ENCODE measurements at places on chromosomes 2 and 18. TPM values are rescaled to one million over a fixed set of nuclear protein-coding genes. Genes with fewer than 3 reads are reported as not detected.
A peak's percentile ranks its signal among the peaks of the same experiment; 100 is the strongest.

DSC3 gene
- 0.61 TPM for total RNA-seq

UGT1A8 gene
- not detected for total RNA-seq

CCT4 gene
- 360 TPM for total RNA-seq

GPR39 gene
- total RNA-seq: 0.50 TPM

CDK5R2 gene
- total RNA-seq: 0.11 TPM

DNA sequence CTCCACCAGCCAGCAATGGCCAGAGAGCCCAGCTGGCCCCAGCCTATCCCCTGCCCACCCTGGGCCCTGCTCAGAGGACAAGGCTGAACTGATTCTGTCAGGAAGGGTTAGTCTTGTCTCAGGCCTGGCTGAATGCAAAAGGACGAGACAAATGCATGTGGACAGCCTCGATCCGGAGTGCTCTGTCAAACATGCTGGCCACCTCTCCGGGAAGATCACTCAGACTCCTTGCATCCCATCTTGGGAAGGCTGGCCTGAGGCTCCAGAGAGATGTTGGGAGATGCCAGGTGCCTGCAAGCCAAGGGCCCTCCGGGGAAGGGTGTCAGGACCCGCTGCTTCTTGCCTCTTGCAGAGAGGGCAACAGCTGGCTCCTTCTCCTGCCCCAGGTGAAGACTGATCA is 20.2 kb upstream of the C1QL2 start:
- peaks cover 7% of the 10 kb centered on the region for H3K36me3 ChIP-seq
- DNase-seq: no peak
- no peak overlapping the region for H3K4me3 ChIP-seq
- no peaks in the 10 kb centered on the region for H3K4me1 ChIP-seq
- no peaks in the 10 kb centered on the region for H3K27me3 ChIP-seq

GRCh38 chr2:216519154-216519762 is 20.6 kb downstream of the RPL37A start:
- H3K27me3 ChIP-seq: no peaks in the 10 kb centered on the region
- peaks cover 19% of the 10 kb centered on the region for H3K36me3 ChIP-seq
- no peak for DNase-seq
- no peak overlapping the region for H3K27ac ChIP-seq
- H3K4me3 ChIP-seq: no peak overlapping the region
- no peaks in the 10 kb centered on the region for H3K4me1 ChIP-seq

GRCh38 chr18:78892177-78892576 is 87.4 kb upstream of the SALL3 start:
- H3K36me3 ChIP-seq: peaks cover 16% of the 10 kb centered on the region
- no peak overlapping the region for H3K4me3 ChIP-seq
- no peak for DNase-seq
- no peak overlapping the region for H3K27ac ChIP-seq
- H3K4me1 ChIP-seq: no peaks in the 10 kb centered on the region

GRCh38 chr2:20023688-20024087 is 11.2 kb upstream of the MATN3 start:
- H3K4me1 ChIP-seq: no peaks in the 10 kb centered on the region
- DNase-seq: no peak
- no peak overlapping the region for H3K4me3 ChIP-seq
- no peaks in the 10 kb centered on the region for H3K27me3 ChIP-seq
- H3K27ac ChIP-seq: no peak overlapping the region

- no peaks in the 10 kb centered on the region for H3K27me3 ChIP-seq
- DNase-seq: peak; percentile 61
- no peak overlapping the region for H3K4me3 ChIP-seq
- H3K27ac ChIP-seq: no peak overlapping the region
- no peaks in the 10 kb centered on the region for H3K4me1 ChIP-seq
These were observed 55.6 kb upstream of the DLGAP1 start for GRCh38 chr18:4510711-4511110.

DNA sequence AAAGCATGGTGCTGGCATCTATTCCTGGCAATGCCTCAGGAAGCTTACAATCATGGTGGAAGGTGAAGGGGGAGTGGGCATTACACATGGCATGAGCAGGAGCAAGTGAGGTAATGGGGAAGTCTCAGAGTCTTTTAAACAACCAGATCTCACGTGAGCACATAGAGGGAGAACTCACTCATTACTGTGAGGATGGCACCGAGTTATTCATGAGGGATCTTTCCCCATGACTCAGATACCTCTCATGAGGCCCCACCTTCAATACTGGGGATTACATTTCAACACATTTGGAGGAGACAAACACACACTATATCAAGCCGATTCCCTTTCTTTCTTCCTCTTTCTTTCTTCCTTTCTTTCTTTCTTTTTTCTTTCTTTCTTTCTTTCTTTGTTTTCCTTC is 47.9 kb upstream of the FANCL start:
- H3K27ac ChIP-seq: no peak overlapping the region
- H3K36me3 ChIP-seq: no peaks in the 10 kb centered on the region
- no peak overlapping the region for H3K4me3 ChIP-seq

DNA sequence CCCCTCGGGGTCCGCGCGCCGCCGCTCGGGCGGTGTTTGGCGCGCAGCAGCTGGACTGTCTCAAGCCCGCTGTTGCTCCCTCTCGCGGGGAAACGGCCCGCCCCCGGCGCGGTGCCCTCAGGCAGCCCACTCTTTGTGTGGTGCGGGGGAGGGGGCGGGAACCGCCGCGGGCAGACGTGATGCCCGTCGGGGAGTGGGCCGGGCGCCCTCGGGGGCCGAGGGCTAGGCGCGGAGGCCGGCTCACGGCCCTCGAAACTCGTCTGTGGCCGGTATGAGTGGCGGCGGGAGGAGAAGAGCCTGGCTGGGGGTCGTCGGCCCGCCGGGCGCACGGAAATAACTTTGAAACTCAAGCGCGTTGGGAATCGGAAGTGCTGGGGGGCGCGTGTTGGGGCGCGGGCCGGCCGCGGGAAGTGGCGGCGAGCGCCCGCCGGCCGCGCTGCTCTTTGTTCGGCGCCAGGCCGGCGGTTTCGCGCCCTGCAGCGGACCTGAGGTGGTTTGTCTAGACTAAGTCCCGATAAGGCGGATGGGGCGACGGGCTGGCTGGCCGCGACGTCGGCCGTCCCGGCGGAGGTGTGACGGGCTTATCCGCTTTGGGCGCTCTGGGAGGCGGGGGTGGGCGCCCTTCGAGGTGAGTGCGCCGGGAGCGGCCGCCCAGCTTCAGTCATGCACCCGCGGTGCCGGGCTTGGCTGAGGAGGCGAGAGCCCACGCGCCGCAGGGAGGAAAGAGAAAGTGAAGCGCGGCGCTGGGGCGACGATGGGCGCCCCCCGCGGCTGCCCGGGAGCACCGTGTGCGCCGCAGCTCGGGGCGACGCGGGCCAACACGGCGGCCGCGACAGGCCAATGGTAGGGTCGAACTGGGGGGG is 679 bp downstream of the PTMA start:
- peak overlapping the region; percentile 99 for H3K4me3 ChIP-seq
- H3K27ac ChIP-seq: no peak overlapping the region
- H3K4me1 ChIP-seq: no peaks in the 10 kb centered on the region
- H3K36me3 ChIP-seq: peaks cover 45% of the 10 kb centered on the region
- H3K27me3 ChIP-seq: no peaks in the 10 kb centered on the region

GRCh38 chr2:211816754-211817153 is 721.8 kb downstream of the ERBB4 start:
- no peak for DNase-seq
- H3K4me3 ChIP-seq: no peak overlapping the region
- no peaks in the 10 kb centered on the region for H3K4me1 ChIP-seq
- no peaks in the 10 kb centered on the region for H3K27me3 ChIP-seq
- H3K27ac ChIP-seq: no peak overlapping the region
- H3K36me3 ChIP-seq: no peaks in the 10 kb centered on the region

DNA sequence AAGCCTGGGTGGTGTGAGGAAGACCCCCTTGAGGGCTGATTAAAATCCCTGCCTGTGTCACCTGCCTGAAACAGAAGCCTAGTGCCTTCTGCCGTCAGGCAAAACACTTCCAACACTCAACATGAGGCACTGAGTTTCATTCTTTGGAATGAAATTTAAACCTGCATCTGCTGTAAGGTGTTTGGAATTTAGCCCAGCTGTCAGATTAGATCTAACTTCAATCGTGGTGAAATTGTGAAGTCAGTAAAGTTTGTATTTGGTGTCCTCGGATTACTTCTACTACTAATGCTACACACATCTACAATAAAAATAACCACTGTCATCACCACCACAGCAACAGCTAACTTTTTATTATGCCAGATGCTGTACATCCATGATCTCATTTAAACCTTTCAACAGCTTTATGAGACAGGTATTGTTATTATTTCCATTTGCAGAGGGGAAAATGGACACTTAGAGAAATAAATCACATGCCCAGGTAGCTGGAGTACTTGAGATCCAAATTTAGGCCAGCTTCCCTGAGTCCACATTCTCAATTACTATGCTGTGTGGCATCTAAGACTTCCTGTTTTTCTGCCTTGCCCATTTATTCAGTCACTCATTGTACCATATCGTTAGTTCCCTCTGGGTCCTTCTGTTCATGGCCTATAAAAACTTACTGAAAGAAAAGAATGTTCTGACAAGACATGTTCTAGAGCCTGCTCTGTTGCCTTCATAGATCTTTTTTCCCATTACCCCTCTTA is 98.2 kb upstream of the GCFC2 start:
- no peak overlapping the region for H3K4me3 ChIP-seq
- H3K27ac ChIP-seq: no peak overlapping the region
- H3K27me3 ChIP-seq: no peaks in the 10 kb centered on the region
- H3K4me1 ChIP-seq: no peaks in the 10 kb centered on the region
- no peaks in the 10 kb centered on the region for H3K36me3 ChIP-seq

GRCh38 chr18:58247363-58247834 is 203.4 kb downstream of the NEDD4L start:
- no peak overlapping the region for H3K27ac ChIP-seq
- no peak overlapping the region for H3K4me3 ChIP-seq
- H3K27me3 ChIP-seq: no peaks in the 10 kb centered on the region

- DNase-seq: no peak
- no peaks in the 10 kb centered on the region for H3K27me3 ChIP-seq
- H3K36me3 ChIP-seq: no peaks in the 10 kb centered on the region
- H3K4me1 ChIP-seq: no peaks in the 10 kb centered on the region
- no peak overlapping the region for H3K4me3 ChIP-seq
These were observed 126.9 kb downstream of the PRKRA start for GRCh38 chr2:178324077-178324476.

DNA sequence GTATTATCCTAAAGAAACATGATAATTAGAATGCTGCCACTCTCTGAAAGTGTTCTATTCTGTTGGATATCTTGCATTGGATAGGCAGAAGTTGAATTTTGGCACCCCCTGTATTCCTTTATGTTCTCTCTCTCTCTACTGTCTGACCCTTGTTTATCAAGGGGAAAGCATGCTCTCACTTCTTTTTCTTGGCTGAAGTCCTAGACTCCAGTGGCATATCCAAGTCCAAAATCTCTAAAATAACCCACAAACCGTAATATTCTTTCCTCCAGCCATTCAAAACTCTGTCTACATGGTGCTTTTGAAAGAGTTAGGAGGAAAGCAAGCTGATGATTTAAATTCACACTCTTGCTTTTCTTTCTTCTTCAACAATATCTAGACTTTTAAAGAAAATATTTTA is 669.7 kb downstream of the TDRD15 start:
- no peak overlapping the region for H3K4me3 ChIP-seq
- DNase-seq: no peak
- no peaks in the 10 kb centered on the region for H3K4me1 ChIP-seq
- no peaks in the 10 kb centered on the region for H3K27me3 ChIP-seq
- H3K27ac ChIP-seq: no peak overlapping the region

DNA sequence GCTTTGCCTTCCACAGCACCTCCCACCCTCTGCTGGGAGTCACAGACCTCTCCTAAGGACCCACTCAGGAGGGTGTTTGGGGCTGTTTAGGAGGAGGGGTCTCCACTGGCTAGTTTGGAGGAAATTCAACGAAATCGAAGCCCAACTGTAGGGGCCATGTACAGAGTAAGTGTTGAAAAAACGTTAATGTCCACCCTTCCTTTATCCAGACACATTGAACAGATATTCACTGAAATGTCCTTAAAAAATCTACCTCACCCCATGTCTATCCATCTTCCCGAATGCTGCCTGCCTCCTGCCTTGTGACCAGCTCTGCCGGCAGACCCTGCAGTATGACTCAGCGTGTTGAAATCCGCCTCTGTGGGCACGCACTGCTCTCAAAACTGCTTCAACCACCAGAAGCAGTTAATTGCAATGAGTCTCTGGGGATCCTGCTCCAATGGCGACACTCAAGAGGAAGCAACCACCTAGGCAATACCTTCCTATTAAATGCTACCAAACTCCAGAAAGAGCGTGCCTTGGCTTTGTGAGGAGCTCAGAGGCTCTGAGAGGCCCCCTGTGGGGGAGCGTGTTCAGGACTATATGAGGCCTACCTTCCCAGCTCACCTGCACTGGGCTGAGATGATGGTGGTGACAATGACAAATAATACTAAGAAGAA is 61.4 kb upstream of the RTN4 start:
- H3K27ac ChIP-seq: no peak overlapping the region
- no peaks in the 10 kb centered on the region for H3K27me3 ChIP-seq
- peak; percentile 70 for DNase-seq
- no peaks in the 10 kb centered on the region for H3K36me3 ChIP-seq
- no peak overlapping the region for H3K4me3 ChIP-seq

DNA sequence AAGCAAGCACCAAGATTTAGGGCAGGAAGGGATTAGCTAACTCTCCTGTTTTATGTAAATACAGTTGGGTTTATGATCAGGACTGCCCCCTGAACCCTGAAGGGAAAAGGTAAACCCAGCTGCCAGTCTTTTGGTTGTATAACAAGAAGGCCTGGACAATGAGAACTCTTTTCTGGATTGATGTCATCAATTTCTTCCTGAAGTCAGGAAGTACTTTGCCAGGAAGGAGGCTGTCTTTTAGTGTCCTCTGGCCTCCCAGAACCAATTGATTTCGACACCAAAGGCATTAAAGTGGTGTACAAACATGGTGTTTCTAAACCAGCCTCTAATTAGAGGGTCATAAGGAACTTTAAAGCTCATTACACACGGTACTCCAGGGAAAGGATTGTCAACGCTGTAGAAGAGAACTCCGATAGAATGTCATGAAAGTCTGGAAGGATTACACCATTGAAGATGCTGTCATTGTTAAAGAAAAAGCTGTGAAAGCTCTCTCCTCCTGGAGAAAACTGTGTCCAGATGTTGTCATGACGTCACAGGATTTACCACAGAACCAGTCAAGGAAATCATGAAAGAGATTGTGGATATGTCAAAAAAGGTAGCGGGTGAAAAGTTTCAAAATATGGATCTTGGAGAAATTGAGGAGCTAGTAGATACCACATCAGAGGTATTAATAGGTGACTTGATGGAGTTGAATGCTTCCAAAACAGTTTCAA is 78.8 kb downstream of the ANKRD12 start:
- DNase-seq: no peak
- H3K4me1 ChIP-seq: no peaks in the 10 kb centered on the region
- peaks cover 16% of the 10 kb centered on the region for H3K36me3 ChIP-seq
- no peaks in the 10 kb centered on the region for H3K27me3 ChIP-seq
- no peak overlapping the region for H3K4me3 ChIP-seq
- H3K27ac ChIP-seq: no peak overlapping the region

DNA sequence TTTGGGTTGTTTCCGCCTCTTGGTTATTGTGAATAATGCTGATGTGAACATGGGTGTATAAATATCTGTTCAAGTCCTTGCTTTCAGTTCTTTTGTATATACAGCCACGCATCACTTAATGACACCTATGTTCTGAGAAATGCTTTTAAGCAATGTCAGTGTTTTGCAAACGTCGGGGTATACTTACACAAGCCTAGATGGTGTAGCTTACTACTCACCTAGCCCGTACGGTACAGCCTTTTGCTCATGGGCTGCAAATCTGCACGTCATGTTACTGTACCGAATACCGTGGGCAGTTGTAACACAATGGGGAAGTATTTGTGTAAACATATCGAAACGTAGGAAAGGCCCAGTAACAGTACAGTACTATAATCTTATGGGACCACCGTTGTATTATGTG is 12.4 kb downstream of the RALB start:
- H3K36me3 ChIP-seq: peaks cover 11% of the 10 kb centered on the region
- no peak for DNase-seq
- no peak overlapping the region for H3K27ac ChIP-seq
- no peaks in the 10 kb centered on the region for H3K4me1 ChIP-seq
- no peaks in the 10 kb centered on the region for H3K27me3 ChIP-seq
- H3K4me3 ChIP-seq: no peak overlapping the region
